ENCODE measurements at places on chromosomes 4 and X.

DNA sequence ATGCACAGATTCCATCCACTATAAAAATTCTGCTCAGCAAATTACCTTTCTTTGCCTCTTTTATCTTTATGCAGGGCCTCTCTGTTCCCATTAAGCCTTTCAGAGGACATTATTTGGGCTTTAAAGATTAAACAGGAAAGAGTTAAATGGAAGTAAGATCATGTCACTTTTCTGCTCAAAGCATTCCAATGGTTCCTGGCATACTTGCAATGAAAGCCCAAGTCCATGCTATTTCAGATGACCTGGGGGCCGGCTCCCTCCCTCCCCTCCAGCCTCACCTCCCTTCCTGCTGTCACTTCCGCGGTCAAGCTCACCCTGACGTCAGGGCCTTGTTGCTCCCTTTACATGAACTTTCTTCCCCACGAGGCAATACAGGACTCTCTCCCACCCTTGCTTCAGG lies 125.5 kb downstream of the C4orf51 start:
- DNase-seq = no peak

- no peak for DNase-seq
Measured at GRCh38 chr4:145865274-145865941, 73.2 kb downstream of the ZNF827 start.

- no peak for DNase-seq
Measured at GRCh38 chr4:21535898-21536297, 412.7 kb downstream of the KCNIP4 start.

DNA sequence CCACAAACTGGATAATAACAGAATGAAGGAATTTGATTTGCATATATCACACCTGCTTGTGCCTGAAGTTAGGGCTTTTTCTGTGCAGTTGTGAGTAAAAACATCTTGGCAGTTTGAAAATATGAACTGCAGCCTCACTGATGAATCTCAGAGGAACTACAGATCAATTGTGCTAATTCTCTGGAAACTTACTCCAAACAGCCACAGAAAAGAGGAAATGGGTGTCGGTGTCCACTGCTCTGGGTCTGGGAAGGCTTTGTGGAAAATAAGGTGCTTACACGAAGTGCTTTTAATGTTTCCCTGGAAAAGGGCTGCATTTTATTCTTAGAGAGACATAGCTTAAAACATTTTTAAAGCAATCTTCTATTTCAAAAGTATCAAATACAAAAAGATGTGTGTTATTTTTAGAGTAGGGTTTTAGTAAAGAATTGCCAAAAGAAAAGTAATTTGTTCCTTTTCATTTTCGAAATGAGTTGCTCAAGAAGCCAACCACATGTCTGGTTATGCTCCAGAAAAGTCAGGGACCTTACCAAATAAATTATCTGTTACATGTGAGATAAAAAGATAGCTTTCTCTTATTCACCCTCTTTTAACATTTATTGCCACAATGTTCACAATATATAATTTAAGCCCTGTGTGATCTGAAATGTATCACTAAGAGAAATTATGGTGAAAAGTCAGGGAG lies 240.1 kb downstream of the FRAS1 start:
- DNase-seq = no peak

DNA sequence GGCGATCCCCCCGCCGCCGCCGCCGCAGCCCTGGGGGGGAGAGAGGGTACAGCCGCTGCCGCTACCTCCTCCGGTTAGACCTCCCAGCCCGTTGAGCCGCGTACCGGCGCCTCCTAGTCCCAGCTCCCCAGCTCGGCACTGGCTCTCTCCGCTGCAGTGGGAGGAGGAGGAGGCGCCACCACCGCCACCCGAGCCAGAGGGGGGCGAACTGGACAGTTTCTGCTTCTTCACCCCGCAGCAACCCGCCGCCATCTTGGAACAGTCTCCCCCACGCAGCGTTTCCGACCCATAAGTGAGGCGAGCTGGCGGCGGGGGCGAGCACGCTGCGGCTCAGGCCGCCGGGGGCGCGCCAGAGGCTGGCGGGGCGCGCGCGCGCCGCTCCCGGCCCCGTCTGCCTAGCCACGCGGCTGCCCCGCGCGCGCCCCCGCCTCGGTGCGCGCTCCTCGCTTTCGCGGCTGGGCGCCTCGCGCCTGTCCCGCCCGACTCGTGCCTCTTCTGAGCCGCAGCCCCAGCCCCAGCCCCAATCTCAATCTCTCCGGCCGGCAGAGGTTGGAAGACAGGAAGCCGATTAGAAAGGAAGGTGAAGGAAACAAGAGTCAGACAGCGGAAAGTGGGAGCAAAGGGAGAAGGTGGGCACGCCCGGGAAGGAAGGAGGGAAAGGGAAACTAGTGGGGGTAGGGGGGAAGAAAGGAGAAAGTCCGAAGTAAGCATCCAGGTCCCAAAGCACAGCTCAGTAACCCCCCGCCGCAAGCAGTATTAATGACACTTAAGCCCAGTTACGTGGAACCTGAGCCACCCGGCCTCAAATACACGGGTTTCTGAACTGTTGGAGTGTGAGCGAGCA lies at the start of gene AMMECR1:
Gene AMMECR1, minus strand, starts transcription at position 266 of the 844 bp plus-strand sequence. Its CDS starts 14 bp downstream, at position 252.
- DNase-seq = peak; percentile 75

- DNase-seq = no peak
Measured at GRCh38 chrX:78595901-78596502, 63.1 kb downstream of the RTL3 start.

- DNase-seq = no peak
Measured at GRCh38 chr4:87420276-87420830, 2.0 kb upstream of the NUDT9 start.

DNA sequence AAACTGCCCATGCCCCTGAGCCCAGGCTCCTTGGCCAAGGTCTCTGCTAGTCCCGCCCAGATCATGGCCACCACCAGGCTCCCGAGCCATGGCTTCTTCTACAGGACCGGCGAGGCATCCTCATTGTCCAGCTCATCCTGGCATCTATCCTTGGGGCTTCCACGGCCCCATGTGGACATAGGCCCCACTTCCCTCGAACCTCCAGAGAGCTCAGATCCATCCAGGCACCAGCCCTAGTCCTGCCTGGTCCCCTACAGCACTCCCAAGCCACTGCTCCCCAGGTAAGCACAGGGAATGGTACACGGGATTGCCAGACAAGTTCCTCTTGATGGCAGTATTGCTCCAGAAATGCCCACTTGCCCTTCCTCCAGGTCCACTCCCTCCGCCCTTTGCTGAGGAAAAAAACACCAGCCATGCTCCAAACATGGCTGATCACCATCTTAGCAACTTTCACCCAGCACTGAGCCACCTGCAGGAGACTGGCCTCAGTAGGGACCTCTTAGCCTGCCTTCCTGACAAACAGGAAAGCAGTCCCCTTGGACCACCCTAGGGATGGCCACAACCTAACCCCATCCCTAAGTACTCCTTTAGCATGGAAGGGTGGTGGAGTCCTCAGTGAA lies 272.1 kb upstream of the AGTR2 start:
- no peak for DNase-seq

GRCh38 chr4:23233596-23233995 lies 540.9 kb downstream of the GBA3 start:
- DNase-seq = no peak

- no peak for DNase-seq
Measured at GRCh38 chr4:78953769-78954666, 14.8 kb upstream of the PAQR3 start.

GRCh38 chr4:67437974-67438713 lies 107.2 kb downstream of the CENPC start:
- no peak for DNase-seq

- no peak for DNase-seq
Measured at GRCh38 chr4:145540235-145540634, 58.6 kb downstream of the SMAD1 start.

GRCh38 chr4:37725718-37726117 lies 39.5 kb upstream of the RELL1 start:
- DNase-seq = no peak

DNA sequence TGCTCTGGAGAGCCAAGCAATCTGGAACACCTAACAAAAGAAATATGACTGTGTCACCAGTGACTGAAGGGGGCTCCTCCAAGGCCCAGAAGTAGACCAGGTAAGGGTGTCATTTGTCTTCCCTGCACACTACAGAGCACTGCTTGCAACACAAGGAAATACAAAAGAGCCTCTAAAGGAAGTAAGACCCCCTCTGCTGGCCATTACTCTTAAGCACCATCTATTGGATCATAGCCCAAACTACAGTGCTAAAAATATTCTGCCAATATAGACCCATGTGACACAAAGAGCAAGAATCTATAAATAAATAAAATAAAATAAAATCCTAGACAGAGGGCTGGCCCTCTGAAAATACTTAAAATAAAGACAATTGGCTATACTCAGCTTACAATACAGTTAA lies 528.7 kb downstream of the TMA16 start:
- DNase-seq = no peak

All from putamen (tissue), 1 donor.